Posterior vena cava (tissue), 2 donors: ENCODE measurements at places on chromosomes 1 and 21. TPM values are rescaled to one million over a fixed set of nuclear protein-coding genes. Genes with fewer than 3 reads are reported as not detected.

DNA sequence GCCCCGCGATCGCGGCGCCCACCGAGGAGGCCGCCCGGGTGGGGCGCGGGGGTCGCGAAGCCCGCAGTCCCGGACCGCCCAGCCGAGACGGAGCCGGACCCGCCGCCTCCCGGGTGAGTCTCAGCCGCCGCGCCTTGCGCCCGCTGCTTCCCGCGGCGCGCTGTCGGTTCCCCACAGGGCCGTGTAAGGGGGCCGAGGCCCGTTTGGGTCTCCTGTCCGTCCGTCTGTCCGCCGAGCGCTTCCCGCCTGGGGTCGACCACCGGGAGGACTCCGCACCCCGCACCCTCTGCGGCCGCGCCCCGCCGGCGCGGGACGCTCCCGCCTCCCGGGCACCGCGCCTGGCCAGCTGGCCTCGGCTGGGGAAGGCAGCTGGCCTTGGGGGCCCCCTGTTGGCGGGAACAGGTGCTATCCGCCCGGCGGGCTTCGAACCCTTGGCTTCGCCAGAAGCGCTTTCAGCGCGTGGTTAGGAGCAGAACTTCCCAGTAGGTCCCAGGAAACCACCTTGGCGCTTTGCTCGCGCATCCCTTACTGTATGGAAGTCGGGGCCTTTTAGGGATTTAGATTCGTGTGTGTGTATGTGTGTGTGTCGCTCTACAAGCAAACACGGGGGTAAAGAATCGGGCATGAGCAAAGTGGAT lies 414 bp downstream of the TMEM51 start:
- DNase-seq: peak; percentile 88

DNA sequence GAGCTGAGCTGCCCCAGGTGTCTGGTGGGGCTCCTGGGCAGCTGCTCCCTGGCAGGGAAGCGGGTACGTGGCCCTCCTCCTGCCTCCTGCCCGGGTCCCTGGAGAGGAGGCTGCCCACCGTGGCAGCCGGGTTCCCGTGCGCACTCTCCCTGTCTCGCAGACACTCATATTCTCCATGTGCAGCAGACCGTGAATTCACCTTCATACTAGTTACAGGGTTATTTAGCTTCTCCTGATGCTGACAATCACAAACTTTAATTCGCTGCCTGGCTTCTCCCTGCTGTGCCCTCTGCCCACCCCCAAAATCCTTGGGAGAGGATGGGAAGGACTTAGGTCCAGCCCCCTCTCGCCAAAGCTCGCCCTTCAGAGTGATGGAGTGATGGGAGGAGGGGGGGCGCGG lies 95.3 kb downstream of the CASZ1 start:
- DNase-seq: no peak

DNA sequence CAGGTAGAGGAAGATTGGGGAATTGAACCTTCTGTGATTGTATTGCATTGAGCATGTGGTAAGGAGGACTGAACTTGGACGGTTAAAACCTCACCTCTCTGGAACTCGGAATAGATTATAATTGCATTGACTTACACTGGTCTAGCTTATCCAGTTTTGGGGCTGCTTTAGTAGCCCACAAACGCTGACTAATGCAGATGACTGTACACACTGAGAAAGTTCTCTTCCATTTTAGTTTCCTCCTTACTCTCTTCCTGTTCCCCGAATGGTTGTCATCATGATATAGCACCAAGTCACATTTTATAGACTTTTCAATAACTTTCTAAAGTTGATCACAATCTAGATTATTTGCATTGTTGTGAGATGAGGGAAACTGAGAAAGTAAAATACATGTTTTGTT lies 78.2 kb downstream of the NFIA start:
- DNase-seq: no peak

- DNase-seq: no peak
Measured at GRCh38 chr21:25507522-25507921, 99.8 kb downstream of the MRPL39 start.

The RNU1-4 gene
- 18,986 TPM for total RNA-seq

DNA sequence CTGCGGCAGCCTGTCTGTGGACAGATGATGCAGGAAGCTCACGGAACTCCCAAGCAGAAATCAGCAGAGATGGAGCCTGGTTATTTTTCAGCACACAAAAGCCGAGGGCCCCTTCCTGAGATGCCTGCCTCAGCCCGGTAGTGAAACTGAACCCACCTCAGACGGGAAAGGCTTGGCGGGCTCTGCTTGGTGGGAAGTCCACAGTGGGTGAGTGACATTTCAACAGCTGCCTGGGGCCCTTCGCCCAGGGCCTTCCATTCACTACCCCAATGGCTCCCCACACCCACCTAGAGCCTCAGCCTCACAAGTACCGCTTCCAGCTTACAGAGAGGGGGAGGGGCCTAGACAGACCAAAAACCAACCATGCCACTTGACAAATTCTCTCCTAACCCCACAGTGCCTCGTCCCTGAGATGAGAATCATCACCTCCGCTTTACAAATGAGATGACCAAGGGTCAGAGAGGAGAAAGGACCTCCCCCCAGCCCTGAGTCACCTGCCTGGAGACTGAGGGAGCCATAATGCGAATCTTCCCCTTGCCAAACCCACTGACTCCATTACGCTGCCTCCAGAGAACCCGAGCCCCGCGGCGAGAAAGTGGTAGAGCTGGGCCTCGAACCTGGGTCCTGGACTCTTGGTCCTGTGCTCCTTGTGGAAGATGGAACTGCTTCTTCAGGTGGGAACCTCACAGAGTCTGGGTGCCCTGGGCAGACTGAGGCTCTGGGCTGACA lies 3.4 kb upstream of the ECE1 start:
- DNase-seq: no peak

GRCh38 chr1:25765136-25765922 lies 34.7 kb upstream of the SELENON start:
- DNase-seq: no peak

DNA sequence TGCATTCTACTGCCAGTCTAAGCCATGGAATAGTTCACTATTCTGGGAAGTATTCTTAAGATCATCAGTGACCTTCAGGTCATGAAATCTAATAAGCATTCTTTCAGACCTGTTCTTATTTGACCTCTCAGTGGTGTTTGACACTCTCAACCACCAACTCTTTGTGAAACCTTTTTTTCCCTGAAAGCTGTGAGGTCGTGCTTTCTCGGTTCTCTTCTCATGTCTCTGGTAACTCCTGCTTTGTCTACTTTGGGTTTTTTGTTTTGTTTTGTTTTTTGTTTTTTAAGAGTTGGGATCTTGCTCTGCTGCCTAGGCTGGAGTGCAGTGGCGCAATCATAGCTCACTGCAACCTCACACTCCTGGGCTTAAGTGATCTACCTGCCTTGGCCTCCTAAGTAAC lies 56.3 kb downstream of the POU2F1 start:
- DNase-seq: no peak

The GBP5 gene
- total RNA-seq: 1.6 TPM

The LCE2C gene
- total RNA-seq: not detected

The ROR1 gene
- total RNA-seq: 25.8 TPM
